ENCODE measurements at places on chromosomes 13 and 19.

DNA sequence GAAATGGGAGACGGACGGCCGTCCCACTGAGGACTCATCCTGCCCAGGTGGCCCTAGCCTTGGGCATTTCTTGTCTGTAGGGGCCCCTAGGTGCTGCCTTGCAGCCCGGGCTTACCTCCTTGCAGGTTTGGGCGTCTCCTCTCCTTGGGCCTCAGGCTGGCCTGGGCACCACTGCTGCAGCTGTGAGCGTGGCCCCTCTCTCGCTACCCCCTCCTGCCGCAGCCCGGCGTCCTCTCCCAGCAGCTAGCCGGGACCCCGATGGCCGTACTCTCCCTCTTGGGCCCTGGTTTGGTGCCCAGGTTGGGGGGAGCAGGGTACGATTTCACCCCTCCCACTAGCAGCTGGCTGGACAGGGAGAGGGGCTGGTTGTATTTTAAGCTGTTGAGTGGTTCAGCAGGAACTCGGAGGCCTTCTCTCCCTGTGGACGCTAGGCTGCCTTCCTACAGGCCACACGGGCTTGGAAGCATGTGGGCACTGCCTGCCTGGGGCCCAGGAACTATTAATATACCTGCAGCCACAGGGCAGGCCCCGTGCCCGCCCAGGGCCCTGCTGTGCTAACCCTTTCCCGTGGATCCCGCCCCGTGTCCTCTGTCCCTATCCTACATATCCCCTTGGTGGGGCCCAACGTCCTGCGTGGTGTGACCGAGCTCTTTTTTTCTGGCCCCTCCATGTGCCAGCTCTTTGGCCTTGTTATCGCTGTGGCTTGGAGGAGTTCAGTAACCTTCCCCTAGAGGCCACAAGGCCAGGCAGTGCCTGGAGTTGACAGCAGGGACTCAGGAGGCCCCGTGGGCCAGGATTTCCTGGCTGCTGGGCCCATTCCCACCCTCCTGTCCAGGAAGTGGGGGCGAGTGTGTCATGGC, 11.7 kb downstream of the NDUFB7 start:
- DNase-seq, result peak; percentile 90

DNA sequence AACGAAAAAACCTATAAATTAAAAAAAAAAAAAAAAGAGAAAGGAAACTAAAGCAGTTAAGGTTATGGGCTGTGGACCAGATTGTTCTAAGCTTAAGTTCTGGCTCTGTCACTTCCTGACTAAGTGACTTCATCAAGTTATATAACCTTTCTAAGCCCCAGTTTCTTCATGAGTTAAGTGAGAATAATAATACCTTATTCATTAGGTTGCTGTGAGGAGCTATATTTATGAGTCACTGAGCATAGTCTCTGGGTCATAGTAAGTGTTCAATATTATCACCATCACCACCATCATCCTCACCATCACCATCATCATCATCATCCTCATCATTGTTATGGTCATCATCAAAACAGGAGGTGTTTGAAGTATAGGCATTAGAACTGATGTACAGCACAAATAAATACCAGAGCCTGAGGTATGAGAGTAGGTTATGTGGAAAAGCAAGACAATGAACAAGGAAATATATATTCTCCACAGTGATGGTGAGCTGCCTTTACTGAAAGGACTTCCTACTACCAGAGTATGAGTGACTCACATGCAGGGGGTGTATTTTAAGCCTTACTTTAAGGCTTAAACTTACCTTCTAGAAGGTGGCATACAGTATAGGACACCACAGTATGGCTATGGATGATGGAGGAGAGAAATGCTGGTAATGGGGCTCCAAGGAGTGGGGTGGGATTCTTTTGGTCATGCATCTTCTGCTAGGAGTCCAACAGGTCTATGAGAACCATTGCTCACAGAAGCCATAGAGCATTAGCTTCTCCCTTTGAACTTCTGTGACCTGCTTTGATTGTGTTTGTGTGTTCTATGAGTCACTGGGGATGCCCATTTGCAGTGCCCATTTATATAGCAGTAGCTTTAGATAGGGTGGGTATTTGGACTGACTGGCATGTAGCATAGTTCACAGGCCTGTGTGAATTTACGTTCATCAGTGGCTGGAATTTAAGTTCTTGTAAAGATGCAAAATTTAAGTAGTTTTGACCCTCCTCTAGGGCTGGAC, 104.4 kb downstream of the KLF5 start:
- DNase-seq, result no peak

- DNase-seq, result peak; percentile 22
Measured at GRCh38 chr13:71864094-71864985, 2.7 kb downstream of the DACH1 start.

- no peak for DNase-seq
Measured at GRCh38 chr13:84946192-84946591, 853.0 kb downstream of the SLITRK6 start.

DNA sequence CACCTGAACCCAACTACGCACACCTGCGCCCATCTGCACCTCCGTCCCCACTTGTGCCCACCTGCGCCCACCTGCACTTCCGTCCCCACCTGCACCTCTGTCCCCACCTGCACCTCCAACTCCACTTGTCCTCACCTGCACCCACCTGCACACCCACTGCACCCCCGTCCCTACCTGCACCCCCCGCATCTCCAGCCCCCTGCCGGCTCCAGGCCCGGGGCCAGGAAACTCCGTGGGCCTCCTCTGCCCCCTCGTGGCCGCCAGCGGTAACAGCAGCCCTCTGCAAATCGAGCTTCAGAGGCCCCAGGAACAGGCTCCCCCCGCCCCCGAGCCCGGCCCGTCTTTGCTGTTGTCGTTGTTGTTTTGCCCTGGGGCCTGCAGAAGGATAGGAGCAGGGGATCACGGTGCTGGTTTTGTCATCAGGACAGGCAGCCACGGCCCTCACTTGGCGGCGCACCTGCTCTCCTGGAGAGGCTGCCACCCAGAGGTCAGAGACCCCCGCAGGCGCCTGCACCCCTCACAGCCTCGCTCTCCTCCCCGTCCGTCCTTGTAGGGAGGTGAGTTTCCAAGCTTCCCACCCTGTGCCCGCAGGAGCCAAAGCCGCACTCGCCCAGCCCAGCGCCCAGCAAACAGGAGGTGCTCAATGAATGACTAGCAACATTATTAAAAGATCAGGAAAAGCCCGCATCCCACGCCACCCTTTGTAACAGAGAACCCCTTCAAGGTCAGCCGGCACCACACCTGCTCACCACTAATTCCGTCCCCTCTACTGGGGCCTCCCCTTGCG, 65.4 kb downstream of the GNG7 start:
- DNase-seq, result peak; percentile 67

DNA sequence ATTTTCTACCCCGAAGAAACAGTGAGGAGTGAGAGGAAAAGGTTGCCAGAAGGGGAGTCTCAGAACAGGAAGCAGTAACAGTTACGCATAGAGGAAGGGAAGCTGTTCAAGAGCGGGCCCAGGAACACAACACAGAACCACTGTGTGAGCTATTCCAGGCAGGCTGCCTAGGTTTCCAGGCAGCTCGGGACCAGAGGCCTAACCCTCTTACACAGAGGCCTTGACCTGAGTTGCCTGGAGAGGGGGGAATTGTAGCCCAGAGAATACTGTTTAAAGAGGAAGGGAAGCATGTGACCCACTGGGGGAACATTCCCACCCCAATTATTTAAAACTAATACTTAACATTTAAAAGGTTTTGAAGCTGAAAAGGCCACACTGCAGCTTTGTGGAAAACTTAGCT, 93.3 kb upstream of the ZNF98 start:
- DNase-seq, result no peak

- no peak for DNase-seq
Measured at GRCh38 chr13:85582890-85583289, 216.3 kb downstream of the SLITRK6 start.

GRCh38 chr13:31631746-31632145, 107.6 kb upstream of the RXFP2 start:
- no peak for DNase-seq

GRCh38 chr13:43401361-43401760, 378.0 kb downstream of the DNAJC15 start:
- DNase-seq, result no peak

- no peak for DNase-seq
Measured at GRCh38 chr13:51719394-51719793, 84.6 kb downstream of the DHRS12 start.

GRCh38 chr19:49761625-49762311, 1.3 kb downstream of the TSKS start:
- no peak for DNase-seq

- DNase-seq, result no peak
Measured at GRCh38 chr13:80858131-80858530, 517.2 kb upstream of the SPRY2 start.

GRCh38 chr13:84352946-84353345, 470.7 kb upstream of the SLITRK1 start:
- DNase-seq, result no peak

GRCh38 chr13:110553417-110553816, 8.1 kb downstream of the RAB20 start:
- DNase-seq, result no peak

DNA sequence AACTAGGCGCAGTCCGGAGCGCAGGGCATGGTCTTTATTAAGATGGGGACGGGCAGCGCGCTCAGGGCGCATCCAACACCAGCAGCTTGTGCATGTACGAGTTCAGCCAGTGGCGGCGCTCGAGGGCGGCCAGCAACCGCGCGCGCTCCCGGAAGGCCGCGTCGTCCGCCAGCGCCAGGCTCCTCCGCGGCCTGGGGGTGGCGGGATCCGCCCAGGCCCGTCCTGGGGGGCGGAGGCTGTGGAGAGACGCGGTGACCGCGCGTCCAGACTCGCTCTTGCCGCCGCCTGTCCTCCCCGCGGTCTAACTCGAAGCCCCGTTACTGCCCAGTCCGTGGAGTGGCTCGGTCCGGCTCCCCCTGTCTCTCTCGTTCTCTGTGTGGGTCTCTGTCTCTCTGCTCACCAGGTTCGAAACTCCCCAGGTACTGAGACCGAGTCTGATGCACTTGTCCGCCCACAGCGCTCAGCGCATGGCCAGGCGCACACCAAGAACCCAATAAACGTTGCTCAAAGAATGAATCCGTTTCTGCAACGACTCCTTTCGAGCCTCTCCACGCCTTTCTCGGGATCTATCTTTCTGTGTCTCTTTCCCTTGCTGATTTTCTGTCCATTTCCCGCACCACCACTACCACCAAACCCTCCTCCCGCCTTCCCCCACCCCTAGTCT, 702 bp downstream of the PTH2 start:
- peak; percentile 56 for DNase-seq

GRCh38 chr19:42311657-42312056, 1.5 kb upstream of the TMEM145 start:
- no peak for DNase-seq

DNA sequence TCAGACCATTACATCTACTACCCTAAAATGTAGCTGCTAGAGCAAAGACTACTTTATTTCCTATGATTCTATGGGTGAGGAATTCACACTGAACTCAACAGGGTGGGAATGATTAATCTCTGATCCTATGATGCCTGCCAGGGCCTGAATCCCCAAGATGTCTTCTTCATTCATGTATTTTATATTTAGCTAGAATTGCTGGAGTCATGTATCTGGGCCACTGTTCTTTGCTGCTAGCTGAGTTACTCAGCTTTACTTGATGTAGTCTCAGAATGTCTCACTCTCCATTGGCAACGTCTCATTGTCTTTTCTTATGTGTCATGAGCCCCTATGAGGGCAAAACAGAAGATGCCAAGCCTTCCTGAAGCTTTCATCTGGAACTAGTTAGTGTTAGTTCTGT, 21.1 kb downstream of the ZNF582 start:
- DNase-seq, result no peak

- DNase-seq, result no peak
Measured at GRCh38 chr19:6464070-6464873, at the start of gene CRB3. CRB3 (plus strand) TSS chr19:6464271; CDS start chr19:6464702, 431 bp downstream.

- no peak for DNase-seq
Measured at GRCh38 chr19:900043-900301, 6.7 kb downstream of the RNU6-9 start.

GRCh38 chr19:13764821-13765394, 586 bp downstream of the MRI1 start:
- DNase-seq, result peak; percentile 60

- DNase-seq, result no peak
Measured at GRCh38 chr19:2750808-2751437, 11.1 kb upstream of the SLC39A3 start.

DNA sequence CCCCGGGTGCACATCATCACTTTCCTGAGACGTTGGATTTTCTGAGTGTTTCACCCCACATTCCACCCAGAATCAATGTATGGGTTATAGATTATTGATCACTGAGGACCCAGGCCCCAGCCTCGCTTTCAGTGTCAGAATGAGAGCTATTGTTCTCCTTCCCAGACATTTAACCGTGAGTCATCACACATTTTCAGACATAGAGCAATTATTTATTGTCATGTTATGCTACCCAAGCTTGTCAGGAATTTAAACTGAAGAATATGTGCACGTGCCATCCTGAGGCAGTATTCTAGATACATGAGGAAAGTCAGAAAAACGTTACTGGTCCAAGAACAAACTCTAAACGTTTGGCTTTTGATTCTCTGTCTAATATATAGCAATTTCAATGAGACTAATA, 276.6 kb upstream of the ZNF507 start:
- DNase-seq, result no peak

DNA sequence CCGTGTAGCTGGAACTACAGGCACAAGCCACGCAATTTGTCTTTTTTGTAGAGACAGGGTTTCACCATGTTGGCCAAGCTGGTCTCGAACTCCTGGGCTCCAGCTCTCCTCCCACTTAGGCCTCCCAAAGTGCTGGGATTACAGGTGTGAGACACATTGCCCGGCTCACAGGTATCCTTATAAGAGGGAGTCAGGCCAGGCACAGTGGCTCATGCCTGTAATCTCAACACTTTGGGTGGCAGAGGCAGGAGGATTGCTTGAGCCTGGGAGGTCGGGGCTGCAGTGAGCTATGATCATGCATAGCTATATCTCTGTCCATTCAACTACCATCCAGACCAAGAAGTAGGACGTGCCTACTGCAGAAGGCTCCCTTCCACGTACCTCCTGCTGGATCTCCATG, 10.2 kb upstream of the IGLON5 start:
- DNase-seq, result no peak

DNA sequence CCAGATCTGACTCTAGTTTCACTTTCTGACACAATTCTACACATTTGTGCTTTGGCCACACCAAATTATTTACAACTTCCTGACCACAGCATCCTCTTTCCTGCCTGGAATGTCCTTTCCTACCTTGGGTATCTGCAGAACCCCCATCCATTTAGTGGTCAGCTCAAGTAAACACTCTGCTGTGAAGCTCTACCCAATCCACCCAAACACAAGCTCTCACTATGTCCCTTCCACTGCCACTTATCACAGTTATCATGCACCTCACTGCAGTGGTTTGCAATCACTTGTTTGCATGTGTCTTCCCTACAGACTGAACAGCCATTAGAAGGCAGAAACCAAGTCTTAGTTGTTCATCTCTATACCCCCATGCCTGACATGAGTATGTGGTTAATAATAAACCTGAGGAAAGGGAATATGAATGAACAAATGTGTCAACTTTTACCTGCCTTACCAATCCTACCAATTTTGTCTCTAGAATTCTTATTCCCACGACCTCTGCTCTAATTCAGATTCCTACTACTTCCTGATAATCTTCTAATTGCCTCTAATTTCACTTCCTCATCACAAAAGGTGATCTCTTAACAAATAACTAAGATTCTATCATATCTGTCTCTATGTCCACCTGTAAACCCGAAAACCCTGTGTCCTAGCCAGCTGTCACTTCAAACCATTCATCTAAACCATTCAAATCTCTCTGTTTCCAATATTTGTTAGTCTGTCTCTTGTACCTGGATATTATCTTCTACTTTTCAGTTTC, 25.1 kb downstream of the LNX2 start:
- DNase-seq, result no peak

GRCh38 chr13:47594833-47595232, 406.2 kb downstream of the SUCLA2 start:
- no peak for DNase-seq

- no peak for DNase-seq
Measured at GRCh38 chr19:4980067-4980466, 11.2 kb downstream of the KDM4B start.

- DNase-seq, result no peak
Measured at GRCh38 chr19:46422344-46422743, 6.4 kb downstream of the PNMA8C start.
